ENCODE measurements at places on chromosomes 12 and 14.

DNA sequence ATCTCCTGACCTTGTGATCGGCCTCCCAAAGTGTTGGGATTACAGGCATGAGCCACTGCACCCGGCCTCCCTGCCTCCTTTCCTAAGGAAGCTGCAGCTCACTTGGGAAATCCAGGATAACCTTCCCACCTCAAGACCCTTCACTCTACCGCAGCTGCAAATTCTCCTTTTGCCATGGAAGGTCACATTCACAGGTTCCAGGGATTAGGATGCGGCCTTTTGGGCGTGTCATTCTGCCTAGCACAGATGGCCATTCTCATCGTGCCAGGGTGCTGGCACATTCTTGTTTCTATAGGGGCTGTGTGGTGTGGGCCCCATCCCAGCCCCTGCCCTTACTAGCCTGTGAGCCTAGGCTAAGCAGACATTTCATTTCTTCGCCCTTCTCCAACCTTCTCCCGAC is 219.9 kb downstream of the CHST11 start:
- DNase-seq = no peak

DNA sequence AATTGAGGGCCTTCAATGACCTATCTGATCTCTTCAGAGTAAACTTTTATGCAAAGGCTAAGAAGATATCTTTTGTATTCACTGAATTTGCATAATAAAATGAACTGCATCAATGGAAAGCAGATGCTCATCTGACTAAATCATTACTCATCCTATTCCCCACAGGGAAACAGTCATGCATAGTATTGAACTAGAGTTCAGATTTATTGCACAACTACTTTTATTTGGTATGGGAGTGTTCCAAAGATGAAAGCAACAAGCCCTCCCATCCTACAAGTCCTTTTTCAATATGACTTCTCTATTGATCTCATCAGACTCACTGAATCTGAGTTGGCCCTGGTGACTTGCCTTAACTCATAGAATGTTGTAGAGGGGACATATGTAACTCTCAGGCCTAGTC is 159.8 kb downstream of the KITLG start:
- no peak for DNase-seq

DNA sequence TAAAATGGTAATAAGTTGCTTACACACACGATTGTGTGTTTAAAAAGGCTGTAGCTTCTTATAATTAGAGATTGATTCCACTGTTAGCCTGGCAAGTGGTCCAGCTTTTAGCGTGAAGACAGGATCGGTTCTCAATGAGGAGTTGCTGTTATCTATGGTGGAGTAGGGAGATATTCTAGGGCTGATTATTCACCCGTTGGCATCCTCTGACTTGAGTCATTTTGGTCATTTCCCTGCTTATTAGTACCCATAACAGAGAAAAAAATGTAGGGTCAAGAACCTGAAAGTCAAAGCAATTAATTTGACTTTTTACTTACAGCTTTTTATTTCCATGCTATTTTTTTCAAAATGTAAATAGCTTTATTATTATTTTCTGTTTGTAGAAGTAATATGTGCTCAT is 76.0 kb downstream of the KCNK13 start:
- no peak for DNase-seq

- no peak for DNase-seq
Observed at GRCh38 chr14:68459480-68460136, 333.3 kb downstream of the ZFP36L1 start.

DNA sequence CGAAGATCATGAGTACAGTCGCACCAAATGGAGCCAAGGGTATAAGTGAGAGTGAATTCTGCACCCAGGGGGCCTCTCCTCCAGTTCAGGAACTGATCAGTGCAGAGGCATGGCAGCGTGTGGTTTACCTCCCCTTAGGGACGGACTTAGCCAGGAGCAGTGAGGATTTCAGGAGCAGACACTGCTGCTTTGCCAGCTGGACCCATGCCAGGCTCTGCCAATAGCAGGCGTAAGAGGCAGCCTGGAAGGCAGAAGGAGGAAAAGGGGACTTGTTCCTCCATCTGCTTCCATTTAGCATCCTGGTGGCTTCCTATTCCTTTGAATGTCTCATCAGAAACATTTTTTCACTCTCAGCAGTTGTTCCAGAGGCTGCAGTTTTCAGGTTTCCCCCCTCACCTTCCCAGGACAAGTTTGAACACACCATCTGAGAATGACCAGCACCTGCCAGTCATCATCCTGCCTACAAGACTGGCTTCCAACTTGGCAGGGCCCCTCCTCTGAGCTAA is 137.0 kb upstream of the LMNTD1 start:
- no peak for DNase-seq

DNA sequence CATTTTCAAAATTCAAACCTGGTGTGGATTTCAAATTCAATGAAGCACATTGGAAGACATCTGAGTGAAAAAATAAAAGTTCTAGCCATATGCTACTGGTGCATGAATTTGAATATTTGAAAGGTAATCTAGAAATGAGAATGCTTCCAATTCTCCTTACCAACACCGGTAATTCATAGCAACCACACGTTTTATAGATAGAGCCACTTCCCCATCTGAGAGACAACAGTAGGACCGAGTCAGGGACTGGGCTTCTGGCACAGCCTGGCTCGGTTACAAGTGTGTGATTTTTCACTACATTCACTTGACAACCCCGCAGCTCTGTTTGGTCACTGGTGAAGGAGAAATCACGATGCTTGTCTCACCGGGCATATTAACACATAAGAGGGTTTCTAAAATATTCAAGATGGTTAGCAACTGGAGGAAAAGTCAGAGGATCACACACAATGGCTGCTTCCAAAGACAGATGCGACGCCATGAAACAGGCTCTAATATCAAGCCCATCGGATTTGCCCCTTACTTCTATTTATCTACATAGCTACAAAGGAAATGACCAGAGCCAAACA is 86.5 kb upstream of the FOXN3 start:
- DNase-seq = no peak

DNA sequence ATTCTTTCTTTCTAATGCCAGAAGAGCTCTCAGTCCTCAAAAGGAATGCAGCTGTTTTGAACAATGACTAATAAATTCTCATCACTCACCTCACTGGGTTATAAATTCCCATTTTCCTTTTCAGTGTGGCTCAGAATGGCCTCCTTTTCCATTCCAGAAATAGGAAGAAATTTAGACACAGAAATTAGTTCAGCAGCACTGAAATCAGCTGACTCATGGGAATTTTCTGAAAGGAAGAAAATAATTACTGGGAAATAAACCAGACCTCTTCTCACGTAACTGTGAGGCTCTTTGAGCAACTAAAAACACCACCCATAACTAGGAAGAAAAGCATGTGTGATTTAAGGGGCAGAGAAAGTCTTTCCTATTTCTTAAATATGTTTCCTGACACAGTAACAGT is 23.8 kb downstream of the CD163 start:
- DNase-seq = no peak

DNA sequence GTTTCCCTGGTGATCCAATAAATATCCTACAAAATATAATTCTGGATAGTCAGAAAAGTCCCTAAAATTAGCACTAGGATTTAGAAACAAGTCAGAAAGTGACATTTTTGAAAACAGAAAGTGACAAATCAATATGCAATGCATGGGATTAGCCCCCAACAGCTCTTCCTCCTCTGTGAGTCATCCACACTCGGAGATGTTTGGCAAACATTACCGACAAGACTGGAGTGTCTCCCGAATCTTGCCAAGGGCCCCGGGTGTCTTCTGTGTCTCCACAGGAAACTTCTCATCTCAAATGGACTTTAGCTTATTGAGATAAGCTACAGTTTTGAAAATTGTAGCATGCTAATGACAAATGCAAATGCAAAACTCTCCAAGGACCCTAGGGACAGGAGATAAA is 398.9 kb upstream of the CCDC196 start:
- no peak for DNase-seq

DNA sequence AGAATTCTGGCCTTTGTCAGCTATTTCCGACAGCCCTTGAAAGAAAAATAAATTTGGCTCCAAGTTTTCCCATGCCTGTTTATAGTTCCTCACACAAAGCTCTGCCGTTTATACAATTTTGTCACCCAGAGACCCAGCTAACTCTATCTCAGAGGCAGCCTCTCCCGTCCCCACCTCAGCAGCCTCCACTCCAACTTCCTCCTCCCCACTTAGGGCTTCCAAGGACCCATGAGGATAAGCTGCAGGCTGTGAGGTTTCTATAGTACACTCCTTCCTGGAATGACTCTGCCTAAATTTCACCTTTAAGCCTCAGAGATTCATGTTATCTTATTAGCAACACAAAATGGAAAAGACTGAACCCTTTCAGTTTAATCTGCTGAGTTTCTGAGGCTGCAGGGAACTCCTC is 71.8 kb downstream of the TTC9 start:
- no peak for DNase-seq

DNA sequence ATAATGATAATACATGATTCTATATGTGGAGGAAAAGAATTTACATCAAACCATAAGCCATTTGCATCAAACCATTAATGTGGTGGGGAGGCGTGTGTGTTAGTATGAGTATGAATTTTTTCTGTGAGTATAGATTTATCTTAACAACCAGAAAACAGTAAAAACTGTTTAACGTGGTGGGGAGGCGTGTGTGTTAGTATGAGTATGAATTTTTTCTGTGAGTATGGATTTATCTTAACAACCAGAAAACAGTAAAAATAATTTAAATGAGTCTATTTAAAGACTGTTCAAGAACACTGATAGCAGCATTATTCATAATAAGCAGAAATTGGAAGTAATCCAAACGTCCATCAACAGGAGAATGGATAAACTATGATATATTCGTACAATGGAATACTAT is 9.1 kb upstream of the MSI1 start:
- no peak for DNase-seq

DNA sequence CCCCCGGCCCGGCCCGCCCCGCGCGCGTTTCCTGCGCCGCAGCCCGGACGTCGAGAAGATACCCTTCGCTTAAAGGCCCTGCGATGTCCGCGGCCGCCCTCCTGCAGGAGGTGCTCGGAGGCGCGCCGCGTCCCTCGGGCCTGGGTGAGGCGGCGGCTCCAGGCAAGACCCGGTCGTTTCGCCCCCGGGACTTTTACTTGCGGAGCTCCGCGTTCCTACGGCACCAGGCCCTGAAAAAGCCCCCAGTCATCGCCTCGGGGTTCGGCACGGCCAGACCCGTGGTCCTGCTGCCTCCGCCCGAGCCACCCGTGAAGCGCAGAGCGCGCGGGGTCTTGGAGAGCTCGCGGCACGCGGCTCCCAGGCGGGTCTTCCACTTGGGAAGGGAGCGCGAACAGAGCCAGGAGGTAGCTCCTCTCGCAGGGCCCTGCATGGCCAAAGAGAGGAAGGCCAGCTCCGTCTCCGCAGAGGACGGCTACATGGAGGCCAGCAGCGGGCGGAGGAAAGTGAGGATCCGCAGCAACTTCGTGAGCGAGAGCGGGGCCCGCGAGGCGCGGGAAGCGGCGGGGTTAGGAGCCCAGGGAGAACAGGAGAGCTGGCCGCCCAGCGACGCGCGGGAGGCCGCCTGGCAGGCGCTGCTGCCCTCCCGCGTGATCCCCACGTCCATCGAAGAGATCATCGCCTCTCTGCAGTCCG is 26.9 kb downstream of the TTC6 start:
- DNase-seq = no peak

GRCh38 chr14:50173891-50174290 is 57.5 kb downstream of the SOS2 start:
- DNase-seq = no peak

DNA sequence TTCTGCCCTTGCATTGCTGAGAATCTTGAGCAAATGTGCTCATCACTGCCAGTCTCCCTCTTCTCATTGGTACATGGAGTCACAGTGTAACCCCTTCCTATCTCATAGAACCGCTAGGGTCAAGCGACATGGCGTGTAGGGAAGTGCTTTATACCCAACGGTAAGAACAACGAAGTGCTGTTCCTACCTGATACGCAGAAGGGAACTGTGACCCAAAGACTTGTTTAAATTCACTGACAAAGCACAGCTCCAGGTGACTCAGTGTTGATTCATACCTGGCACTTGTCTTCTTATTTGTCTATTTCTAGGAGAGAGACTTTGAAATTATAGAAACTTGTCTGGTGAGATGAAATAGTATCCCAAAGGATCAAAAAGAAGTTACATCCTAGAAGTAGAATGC is 53.7 kb downstream of the FBXL14 start:
- no peak for DNase-seq

DNA sequence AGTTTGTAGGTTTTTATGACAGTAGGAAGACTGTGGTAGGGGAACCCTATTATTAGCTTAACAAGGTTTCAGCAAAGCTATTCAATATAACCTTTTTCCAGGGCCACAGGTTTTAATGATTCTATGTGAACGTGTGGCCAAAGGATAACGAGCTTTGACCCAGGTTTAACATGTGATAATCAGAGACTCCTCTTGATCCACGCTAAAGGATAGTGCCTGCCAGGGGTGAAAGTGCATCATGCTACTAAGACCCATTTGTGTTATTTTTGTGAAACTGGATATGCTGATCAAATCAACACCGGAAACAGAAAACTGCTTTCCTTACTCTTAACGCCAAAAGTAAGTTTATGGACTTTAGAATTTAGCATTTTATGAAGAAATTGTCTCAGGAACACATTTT is 909 bp upstream of the TAOK3 start:
- DNase-seq = no peak

DNA sequence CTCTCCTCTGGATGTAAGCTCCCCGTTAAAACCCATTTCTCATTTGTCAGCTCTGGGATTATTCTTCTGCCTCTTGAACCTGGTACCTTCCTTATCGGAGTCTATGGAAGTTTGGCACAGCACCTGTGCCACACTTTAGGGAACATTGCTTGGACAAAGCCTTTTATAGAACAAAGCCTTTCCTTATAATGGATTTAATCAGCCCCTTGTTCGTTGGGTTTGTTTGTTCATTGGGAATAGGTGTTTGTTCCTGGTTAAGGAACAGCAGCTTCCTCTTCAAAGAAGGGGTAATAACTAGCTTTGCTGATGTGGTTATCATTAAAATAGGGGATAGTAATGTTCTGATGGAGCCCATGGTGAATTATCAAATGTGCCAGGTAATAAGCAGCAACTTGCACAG is 70.4 kb downstream of the NRXN3 start:
- DNase-seq = no peak

GRCh38 chr12:8779281-8779680 is 43.1 kb upstream of the A2ML1 start:
- DNase-seq = no peak

DNA sequence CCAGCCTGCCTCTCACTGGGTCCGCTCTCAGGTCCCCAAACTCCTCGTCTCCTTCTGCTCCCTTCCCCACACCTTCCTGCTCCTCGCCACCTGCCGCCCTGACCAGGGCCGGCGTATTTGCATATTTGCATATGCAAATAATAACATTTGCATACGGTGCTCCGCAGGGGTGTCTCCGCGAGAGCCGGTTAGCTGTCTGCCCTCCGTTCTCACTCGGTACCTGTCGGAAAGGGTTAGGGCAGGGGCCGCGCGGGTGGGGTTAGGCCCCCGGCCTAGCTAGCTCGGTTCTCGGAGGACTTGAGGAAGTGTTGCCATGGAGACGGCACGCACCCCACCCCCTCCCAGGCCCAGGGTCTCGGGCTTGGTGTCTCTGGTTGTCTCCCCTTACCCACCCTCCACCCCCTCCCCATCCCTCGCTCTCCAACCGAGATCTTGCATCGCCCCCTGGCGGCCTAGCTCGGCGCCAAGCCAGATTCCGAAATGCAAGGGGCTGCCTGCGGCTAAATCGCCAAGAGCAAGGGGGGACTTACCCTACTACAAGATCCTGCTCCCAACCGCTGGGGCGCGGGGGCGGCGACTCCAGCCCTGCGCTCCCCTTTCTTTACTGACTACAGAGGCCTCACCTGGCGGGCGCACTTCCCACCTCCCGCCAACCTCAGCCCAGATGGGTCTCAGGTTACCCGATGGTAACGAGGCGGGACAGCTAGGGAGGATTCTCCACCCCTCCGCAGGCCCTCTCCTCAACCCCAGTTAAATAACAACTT is 8.1 kb downstream of the STAC3 start:
- DNase-seq = peak; percentile 95

- DNase-seq = no peak
Observed at GRCh38 chr12:6934110-6934509, 6.4 kb downstream of the ATN1 start.

Data from T47D (cell line).